Uterus (tissue), 4 donors: ENCODE measurements at places on chromosomes 5 and 9. TPM values are rescaled to one million over a fixed set of nuclear protein-coding genes. Genes with fewer than 3 reads are reported as not detected.

The NAIF1 gene
- total RNA-seq, result 11.9 TPM

The IL9 gene
- total RNA-seq, result not detected

The ANXA2R gene
- total RNA-seq, result 6.2 TPM

The PPP3R2 gene
- not detected for total RNA-seq

The PAEP gene
- total RNA-seq, result not detected
